Kidney (tissue), 22 donors: ENCODE measurements at places on chromosomes 1 and 21.

DNA sequence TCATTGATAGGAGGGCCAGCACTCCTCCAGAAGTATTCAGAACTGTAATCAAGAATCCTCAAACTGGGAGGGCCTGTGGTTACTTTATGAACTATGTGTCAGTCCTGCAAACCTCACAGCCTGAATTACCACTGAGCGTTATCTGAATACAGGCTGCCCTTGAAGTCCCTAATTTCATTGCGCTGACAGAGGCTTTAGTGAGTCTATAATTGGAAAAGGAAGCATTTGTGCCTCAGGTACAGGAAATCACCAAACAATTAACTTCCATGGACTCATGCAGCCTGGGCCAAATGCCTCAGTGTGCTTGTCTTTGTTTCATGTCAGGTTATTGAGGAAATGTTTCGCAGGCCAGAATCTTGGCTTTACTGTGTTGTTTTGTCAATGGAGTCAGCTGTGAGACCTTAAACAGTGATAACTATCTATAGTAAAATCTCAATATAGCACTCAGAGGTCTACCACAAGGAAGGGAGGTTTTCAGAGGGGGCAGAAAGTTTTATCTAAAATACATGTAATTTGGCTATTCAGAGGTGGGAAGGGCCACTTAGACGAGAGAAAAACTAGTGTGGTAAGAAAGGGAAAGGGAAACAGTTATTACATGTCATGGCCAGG, 32.9 kb upstream of the DOCK7 start:
- DNase-seq = no peak

DNA sequence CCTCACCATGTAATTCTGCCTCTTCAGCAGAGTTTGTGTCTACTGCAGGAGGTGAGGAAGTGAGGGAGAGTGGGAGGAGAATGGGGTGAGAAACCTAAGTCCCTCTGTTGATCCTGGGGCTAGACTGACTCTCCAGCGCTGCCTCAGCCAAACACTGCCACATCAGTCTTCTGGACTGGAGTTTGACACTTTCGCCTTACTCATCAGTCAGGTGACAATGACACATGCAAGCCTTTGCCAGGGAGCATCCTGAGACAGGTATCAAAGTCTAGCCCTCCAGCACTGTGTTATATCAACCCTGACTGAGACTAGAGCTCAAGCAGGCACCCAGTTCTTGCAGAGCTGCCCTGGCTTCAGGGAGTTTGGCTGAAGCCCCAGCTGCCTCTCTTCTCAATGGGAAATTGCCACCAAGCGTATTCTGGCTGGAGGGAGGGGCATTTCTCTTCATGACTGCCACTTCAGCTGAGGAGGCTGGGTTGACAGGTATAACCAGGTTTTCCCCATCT, 33.3 kb upstream of the SUCO start:
- DNase-seq = no peak

- no peak for DNase-seq
Measured at GRCh38 chr21:25967181-25967900, 203.2 kb downstream of the APP start.

- no peak for DNase-seq
Measured at GRCh38 chr1:69258842-69259241, 308.9 kb upstream of the LRRC7 start.

DNA sequence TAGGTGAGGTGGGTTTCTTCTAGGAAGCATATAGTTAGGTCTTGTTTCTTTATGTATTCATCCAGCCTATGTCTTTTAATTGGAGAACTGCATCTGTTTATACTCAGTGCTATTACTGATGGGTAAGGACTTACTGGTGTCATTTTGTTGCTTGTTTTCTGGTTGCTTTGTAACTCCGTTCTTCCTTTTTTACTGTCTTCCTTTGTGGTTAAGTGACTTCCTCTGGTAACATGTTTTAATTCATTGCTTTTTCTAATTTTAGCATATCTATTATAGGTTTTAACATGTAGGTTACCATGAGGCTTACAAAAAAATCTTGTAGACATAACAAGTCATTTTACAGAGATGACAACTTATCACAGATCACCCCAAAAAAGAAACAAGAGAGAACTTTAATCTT, 160.8 kb downstream of the VAV3 start:
- DNase-seq = no peak

DNA sequence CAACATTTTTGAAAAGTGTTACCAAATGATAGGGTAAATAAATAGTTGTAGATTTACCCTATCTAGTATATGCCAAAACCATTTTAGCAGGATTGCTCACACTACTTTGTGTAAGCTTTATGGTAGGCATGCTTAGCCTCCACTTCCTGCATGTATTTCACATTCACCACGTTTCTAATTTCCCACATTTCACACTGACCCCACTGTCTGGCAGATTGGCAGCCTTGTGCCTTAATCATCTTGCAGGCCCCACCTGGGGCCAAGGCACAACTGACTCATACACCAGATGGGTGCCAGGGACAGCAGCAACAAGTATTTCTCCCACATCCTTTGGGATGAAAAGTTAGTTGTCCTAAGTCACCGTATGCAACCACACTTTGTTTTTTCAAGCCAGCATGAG, 21.2 kb upstream of the CENPF start:
- DNase-seq = no peak
